Mammary epithelial cell (primary cell): ENCODE measurements at places on chromosomes 2 and 18. TPM values are rescaled to one million over a fixed set of nuclear protein-coding genes. Genes with fewer than 3 reads are reported as not detected.

Gene PPP1R1C
- total RNA-seq, result 1.7 and 1.9 TPM in 2 replicates

DNA sequence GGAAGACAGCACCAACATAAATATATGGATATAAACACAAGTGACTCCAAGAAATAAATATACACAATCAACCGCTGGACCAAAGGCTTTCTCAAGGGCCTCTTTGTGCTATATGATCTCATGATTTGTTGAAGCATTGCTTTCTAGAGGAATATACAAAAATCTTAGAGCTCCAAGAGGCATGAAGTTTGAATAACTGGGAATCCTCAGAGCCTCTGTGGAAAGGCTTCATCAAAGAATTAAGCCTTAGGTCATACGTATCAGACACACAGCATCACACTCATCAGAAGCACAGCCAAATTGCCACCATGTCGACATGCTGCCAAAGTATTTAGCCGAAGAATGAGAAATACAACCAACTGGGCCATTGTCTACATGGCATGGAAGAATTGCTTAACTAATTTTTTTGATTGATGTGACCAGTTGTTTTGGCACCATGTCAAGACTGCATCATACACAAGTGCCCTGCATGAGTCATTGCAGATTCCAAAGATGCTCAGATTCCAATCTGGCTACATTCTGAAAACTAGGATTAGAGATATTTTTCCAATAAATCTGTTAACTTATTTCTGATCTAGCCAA is 860.6 kb upstream of the ZEB2 start:
- DNase-seq, result peak; percentile 71

DNA sequence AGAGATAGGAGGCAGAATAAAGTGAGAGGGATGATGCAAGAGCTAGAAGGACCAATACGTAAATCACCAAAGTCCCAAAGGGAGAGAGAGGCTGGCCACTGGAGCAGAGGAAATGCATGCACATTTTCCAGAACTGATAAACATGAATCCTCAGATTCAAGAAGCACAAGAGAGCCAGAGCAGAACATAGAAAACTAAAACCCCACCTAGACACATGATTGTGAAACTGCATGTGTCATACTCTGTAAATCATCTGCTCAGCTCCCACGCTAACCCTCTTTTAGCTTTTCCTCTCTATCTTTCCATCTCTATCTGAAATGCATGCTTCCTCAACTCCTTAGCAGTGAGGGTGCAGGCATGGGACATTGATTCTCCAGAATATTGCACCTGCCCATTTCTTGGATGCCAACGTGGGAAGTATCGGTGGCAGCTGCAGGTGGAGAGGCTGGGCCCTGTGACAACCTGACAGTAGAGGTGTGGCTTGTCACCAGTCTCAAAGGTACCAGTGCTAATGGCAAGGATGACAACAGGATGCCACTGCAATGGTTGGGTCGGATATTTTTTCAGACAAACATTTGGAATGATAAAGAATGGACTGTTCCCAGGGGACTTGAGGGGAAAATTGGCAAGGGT is 89.3 kb upstream of the OTOS start:
- DNase-seq, result peak; percentile 53

Gene MAP2
- total RNA-seq, result 31.5 TPM

Gene TUBA3E
- total RNA-seq, result not detected in 2 replicates

- DNase-seq, result no peak
Observed at GRCh38 chr2:137190411-137191195, 425.3 kb downstream of the THSD7B start.

Gene ANKRD62
- total RNA-seq, result not detected

Gene INPP5D
- total RNA-seq, result 57.7 TPM

Gene OR6B2
- total RNA-seq, result not detected in 2 replicates

- DNase-seq, result no peak
Observed at GRCh38 chr2:80889009-80889408, 584.5 kb upstream of the LRRTM1 start.

DNA sequence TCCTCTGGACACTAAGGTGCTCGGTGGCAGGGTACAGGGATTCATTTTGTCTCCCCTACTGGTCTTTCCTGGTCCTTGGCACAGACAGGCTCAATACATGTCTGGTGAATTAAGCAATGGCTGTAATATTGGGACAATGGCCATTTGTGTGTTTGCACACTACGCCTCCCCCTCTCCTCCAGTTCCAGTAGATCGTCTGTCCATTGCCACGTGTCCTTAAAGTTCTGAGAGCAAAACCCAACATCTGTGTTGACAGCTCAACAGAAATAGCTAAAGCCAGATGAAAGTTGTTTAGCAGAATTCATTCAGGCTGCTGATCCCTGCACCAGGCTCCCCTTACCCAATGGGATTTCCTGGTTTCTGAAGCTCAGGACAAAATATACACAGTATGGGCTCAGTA is 9.0 kb upstream of the FABP1 start:
- no peak for DNase-seq

GRCh38 chr2:203759690-203760365 is 53.4 kb downstream of the CD28 start:
- peak; percentile 93 for DNase-seq

DNA sequence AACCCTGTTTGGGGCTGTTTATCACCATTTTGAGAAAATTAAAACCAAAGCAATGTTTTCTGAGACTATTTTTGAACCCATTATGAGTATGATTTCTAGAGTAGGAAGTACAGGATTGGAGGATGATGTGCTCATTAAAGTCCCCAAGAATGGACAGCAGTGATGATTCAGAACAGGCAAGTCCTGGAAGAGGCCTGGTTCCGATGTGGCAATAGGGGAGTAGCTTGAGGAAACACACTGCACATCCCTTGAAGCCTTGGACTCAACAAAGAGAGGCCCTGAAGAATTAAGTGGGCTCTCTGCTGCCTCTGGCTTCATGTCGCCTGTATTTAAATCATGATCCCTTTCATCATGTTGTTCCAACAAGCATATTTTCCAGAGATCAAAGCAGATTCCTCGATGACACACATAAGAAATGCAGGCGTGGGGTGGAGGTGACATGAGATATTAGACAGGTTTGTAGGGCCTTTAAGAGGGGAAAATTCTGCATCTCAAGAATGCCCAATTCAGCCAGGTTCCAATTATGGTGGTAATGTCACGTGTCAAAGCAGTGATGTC is 242.2 kb downstream of the FHOD3 start:
- DNase-seq, result peak; percentile 11

DNA sequence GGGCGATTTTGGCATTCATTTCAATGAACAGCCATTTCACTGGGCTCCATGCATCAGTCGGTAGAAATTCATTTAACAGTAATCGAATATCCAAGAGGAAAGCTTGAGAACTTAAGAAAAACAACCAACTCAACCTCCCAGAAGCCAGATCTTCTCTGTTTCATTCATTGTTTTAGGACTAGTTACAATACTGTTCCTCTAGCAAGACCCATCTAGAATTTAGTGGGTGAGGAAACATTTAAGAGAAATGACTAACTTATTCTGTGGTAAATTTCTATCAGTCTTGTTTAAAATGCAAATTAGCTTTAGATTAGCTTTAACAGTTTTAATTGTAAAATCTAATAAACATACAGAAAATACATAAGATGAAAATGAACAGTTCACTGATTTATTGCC is 81.4 kb upstream of the SMAD7 start:
- no peak for DNase-seq

GRCh38 chr18:421247-422155 is 79.0 kb downstream of the COLEC12 start:
- no peak for DNase-seq

DNA sequence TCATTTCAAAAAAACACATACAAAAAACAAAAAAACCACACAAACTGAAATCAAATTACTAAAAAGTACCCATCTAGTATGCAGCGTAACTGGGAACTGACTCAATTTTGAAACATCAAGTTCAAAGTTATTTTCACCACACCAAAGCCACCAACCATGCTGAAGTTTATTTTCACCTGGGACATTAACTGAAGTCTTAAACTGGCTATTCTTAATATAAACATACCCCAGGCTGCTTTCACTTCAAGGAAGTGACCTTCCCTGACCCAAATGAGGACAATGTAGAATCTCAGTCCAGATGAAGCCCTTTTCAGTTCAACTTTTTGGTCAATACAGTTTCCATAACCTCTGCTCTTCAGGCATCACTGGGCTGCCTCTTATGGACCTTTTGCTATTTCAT is 84.6 kb downstream of the PIGN start:
- no peak for DNase-seq

GRCh38 chr2:233469261-233470010 is 97.1 kb downstream of the USP40 start:
- DNase-seq, result no peak

- DNase-seq, result no peak
Observed at GRCh38 chr2:66202586-66202985, 232.3 kb upstream of the MEIS1 start.

Gene MOCOS
- 7.4 and 7.5 TPM in 2 replicates for total RNA-seq

Gene RAPGEF4
- total RNA-seq, result 1.7 TPM

DNA sequence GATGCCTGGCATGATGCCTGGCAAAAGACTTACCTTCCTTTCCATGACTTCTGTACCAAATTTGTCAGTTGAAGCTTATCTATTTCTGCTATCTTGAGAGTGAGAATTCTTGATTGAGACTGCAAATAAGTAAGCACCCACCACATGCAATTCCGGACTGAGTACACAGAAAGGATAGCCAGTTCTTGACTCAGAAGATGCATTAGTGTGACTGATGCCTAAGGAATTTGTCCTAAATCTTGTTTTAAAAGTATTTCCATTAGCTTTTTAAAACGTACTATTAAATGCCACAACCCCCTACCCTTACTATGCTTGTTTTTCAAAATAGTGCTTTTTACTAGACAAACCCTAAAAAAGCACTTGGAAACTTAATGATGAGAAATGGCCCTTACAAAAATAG is 545 bp downstream of the MPP4 start:
- DNase-seq, result peak; percentile 22

Gene KLF7
- 41.3 TPM for total RNA-seq

GRCh38 chr2:235577404-235578330 is 83.8 kb downstream of the AGAP1 start:
- no peak for DNase-seq

DNA sequence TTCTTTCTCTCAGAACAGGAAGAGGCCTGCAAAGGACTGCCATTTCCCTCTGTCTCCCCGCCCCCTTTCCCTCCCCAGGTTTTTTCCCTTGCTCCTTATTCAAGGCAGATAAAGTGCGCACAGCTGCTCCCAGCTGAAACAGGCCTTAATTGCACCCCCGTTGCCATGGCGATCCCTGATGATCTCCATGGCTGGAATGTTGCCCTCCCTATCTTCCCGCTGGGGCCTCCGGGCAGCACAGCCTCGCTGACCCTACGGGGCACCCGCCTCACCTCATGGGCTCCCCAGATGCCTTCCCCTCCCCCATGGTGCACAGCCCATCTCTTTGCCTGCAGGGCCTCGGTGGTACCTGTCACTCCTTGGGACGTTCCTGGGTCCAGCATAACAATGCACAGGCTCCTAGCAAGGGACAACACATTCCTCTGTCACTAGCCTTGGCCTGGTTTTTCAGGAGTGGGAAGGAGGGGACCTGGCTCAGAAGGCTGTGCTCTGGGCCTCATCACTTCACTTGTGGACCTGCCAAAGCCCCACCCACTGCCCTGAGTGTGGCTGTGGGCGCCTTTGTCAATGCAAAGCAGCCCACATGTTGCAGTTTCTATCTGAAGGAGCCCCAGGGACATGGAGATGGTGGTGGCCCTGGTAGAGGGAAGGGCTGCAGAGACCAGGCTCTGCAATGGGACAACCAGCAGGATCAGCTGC is 115.0 kb downstream of the CELF4 start:
- no peak for DNase-seq
